Activated T-cell treated with anti-CD3 and anti-CD28 coated beads, Interleukin-2, amount 50 U/mL, for 48 hours (primary cell): ENCODE measurements at places on chromosomes 3 and 15.

- no peak for DNase-seq
Observed at GRCh38 chr3:43768381-43768973, 77.7 kb downstream of the ABHD5 start.

DNA sequence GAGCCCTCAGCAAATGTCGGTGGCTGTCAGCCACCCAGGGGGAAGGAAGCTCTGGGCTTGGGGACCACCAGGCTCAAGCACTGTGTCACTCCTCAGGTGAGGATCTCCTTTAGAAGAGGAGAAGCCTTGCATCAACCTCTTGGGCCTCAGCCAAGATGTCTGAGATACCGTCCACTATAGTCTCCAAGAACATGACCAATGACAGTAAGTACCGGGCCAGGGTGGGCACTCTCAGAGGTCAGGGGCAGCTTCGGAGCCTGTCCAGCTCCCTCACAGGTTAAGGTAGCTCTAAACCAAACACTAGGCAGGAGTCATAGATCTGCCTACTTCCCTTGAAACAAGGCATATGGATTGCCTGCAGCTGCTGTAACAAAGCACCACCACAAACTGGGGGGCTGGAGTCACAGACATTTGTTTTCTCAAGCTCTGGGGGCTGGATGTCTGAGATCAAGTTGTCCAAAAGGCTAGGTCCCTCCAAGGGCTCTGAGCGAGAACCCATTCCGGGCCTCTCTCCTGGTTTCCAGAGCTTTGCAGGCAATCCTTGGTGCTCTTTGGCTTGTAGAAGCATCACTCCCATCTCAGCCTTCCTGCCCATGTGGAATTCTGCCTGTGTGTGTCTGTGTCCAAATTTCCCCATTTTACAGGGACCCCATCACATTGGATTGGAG, 1.3 kb downstream of the CFAP100 start:
- no peak for DNase-seq

GRCh38 chr3:61981060-61981459, 392.3 kb downstream of the FEZF2 start:
- DNase-seq = no peak

DNA sequence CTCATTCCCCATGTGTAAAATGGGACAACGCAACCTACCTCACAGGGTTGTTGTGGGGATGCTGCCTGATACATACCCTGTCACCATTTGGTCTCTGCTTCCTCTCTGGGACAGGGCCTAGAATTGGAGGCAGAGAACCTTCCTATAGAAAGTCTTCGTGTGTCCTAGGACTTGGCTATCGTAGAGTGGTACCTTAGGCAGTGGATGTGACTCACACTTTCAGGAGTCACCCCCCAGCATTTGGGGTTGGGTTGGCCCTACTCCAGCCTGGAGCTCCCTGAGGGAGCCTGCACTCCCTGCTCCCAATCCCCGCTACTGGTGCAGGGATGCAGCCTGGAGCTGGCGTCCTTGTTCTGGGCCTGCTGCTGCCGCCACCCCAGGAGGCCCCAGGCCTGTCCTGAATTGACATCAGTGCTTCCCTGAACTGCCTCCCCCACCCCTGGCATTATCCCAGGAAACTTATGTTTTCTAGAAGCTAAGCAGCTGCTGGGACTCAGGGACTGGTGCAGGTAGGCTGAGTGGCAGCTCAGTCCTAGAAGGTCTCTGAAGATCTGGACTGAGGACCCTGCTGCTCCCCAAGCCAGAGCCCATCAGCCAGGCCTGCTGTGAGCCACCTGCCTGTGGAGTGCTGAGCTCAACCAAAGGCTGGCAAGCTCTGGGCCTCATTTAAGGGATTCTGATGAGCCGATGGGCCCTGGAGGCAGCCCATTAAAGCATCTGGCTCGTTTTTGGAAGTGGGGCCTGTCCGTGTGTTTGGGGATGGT, 9.9 kb downstream of the C15orf39 start:
- no peak for DNase-seq

DNA sequence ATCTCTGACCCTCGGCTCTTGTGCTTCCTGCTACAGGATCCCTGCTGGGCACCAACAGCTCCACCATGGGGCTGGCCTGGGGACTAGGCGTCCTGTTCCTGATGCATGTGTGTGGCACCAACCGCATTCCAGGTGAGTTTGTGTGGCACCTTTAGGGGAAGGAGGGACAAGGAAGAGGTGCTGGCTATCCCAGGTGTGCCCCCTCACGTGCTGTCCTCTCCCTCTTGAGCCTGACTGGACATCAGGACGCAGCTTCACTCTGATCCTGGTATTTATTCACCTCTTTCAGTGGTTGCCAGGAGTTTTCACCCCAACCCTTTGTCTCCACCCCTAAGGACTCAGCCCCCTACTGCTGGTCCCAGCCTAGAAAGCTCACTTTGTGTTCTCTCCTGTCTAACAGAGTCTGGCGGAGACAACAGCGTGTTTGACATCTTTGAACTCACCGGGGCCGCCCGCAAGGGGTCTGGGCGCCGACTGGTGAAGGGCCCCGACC, 960 bp downstream of the THBS1 start:
- no peak for DNase-seq

DNA sequence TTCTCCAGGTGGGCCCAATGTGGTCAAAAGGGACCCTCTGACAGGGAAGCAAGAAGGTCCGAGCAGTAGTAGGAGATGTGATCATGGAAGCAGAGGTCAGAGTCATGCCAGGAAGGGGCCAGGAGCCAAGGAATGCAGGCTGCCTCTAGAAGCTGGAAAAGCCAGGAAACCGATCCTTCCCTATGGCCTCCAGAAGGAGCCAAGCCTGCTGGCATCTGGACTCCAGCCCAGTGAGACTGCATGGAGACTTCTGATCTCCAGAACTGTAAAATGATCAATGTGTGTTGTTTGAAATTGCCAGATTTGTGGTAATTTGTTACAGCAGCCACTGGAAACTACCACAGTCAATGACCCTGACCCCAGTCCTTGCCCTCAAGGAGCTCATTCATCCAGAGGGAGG, 56.8 kb upstream of the SPATA12 start:
- no peak for DNase-seq

GRCh38 chr3:133868186-133868585, 27.5 kb downstream of the RAB6B start:
- no peak for DNase-seq

GRCh38 chr3:121719423-121719822, 30.1 kb downstream of the GOLGB1 start:
- DNase-seq = no peak

DNA sequence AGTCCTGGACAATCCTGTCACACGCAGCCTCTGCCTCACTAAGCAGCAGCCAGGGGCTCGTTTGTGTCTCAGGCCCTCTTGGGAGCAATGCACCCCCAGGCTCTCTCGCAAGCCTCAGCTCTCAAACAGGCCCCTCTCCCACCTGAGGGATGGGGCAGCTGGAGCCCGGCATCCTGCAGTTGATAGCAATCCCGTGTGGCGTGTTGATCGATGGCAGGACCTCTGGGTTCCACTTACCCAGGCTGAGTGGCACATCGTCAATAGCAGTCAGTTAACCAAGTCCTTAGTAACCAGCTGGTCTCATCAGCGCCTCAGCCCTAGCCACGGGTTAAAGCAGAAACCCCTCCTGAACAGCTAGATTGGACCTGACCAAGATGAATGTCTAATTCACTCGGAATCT, 36.5 kb upstream of the PLXNA1 start:
- no peak for DNase-seq

- DNase-seq = no peak
Observed at GRCh38 chr3:24937780-24938179, 443.1 kb upstream of the THRB start.
